ENCODE measurements at places on chromosomes 1 and 21. TPM values are rescaled to one million over a fixed set of nuclear protein-coding genes. Genes with fewer than 3 reads are reported as not detected.

Gene TFF1
- not detected for total RNA-seq

Gene LCE1E
- not detected for total RNA-seq

Gene KCNK2
- not detected for total RNA-seq

Gene TTC24
- total RNA-seq, result not detected

Gene PROX1
- total RNA-seq, result 3.8 TPM

Gene ORC1
- total RNA-seq, result 0.76 TPM

Gene WDR64
- total RNA-seq, result not detected

Gene CRNN
- total RNA-seq, result 0.28 TPM

Gene DHDDS
- total RNA-seq, result 42.6 TPM

Gene CD164L2
- not detected for total RNA-seq

Gene DMRTA2
- not detected for total RNA-seq

Gene CELSR2
- total RNA-seq, result 8.7 TPM

- DNase-seq, result no peak
These were observed 5.1 kb downstream of the FOXD2 start for GRCh38 chr1:47442842-47443529.

DNA sequence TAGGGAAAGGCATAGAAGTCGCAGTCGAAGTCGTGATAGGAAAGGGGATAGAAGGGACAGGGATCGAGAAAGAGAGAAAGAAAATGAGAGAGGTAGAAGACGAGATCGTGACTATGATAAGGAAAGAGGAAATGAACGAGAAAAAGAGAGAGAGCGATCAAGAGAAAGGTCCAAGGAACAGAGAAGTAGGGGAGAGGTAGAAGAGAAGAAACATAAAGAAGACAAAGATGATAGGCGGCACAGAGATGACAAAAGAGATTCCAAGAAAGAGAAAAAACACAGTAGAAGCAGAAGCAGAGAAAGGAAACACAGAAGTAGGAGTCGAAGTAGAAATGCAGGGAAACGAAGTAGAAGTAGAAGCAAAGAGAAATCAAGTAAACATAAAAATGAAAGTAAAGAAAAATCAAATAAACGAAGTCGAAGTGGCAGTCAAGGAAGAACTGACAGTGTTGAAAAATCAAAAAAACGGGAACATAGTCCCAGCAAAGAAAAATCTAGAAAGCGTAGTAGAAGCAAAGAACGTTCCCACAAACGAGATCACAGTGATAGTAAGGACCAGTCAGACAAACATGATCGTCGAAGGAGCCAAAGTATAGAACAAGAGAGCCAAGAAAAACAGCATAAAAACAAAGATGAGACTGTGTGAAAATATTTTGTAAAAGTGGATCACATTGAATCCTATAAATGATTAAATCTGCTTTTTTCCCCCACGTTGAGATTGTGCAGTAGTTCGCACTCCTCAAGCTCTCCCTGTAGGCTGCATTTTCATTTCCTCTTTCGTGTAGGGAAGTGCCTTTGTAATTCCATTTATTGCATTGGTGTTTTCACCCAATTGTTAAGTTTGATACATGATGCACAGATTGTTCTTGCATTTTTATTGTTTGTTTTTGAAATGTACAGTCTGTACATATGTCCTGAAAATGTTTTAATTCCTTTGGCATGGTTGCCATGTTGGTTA lies 7.5 kb downstream of the PRPF38B start:
- DNase-seq, result no peak

GRCh38 chr1:13929313-13929712 lies 229.3 kb downstream of the PRDM2 start:
- DNase-seq, result no peak

DNA sequence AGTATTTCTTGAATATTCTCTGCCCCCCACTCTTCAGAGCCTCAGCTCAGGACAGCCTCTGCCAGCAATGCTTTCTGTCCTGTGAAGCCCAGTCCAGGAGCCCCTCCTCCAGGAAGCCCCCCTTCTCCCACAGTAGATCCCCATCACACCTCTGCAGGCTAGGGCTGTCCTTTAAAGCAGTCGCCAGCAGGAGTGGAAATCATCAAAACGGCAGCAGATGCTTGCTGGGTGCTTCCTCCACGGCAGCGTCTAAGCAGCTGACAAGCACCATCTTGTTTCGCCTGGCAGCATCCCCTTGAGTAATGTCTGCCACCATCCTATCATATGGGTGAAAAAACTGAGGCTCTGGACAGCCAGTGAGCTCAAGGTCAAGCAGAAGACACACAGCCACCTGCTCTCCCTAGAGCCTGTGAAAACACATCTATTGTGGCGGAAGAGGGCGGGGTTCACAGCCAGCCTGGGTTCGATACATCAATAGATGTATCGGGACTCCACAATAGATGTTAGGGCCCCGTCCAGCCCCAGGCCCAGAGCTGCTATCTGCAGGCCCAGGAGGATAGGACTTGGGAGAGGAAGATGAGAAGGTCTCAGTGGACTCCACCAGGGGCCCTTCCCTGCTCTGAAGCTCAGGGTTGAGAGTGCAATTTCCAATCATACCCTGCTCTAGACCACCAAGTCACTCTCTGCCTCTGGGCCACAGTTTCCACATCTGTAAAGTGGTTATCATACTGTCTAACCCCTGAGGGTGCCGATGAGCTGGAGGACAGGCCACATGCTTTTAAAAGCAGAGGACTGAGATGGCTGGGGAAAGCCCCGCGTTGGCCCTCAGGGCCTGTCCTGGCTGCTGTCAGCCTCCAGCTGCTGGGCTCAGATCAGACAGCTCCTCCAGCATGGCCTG lies 17.5 kb downstream of the RUNX3 start:
- DNase-seq, result no peak

DNA sequence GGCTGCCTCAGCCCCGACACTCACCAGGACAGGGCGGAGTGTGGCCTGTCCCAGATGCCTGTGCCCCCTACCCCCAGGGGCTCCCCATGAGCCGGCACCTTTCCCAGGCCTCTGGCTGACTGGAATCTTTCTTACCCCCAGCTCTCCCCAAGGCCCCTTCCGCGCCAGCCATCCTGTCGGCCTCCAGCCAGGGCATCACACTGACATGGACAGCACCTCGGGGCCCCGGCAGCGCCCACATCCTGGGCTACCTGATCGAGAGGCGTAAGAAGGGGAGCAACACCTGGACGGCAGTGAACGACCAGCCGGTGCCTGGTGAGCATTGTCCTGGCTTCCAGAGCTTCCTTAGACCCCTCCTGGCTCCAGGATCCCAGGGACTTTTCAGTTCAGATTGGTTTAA lies 26.5 kb downstream of the IGFN1 start:
- DNase-seq, result no peak

DNA sequence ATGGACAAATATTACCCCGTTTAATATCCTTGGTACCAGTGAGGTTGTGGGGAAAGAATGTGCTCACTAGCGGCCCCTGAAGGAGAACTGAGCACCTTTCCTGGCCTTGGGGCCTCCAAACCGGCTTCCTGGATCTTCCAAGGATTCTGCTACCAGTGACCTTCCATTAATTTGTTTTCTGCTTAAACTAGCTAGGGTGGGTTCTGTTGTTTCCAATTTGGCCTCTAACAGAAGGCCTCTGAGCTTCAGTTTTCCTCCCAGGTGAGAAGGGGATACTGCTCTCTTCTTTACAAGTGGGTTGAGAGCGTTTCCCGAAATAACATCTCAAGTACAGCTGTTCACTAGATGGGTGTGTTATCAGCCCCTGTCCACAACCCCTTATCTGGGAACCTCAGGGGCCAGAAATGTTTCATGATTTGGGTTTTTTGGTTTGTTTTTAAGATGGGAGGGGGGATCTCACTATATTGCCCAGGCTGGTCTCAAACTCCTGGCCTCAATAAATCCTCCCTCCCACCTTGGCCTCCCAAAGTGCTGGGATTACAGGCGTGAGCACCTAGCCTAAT lies 16.9 kb upstream of the IFNGR2 start:
- no peak for DNase-seq

GRCh38 chr1:28314547-28314941 lies 14.3 kb upstream of the MED18 start:
- DNase-seq, result no peak

GRCh38 chr1:182653986-182654385 lies 30.4 kb downstream of the RGS8 start:
- DNase-seq, result no peak

GRCh38 chr1:185720633-185721272 lies 13.4 kb upstream of the HMCN1 start:
- DNase-seq, result no peak

GRCh38 chr1:15758343-15758931 lies at the start of gene FBLIM1:
Gene FBLIM1 (plus strand): TSS chr1:15758795. CDS start chr1:15764984, 6,189 bp downstream.
- peak; percentile 42 for DNase-seq

GRCh38 chr1:27299385-27300271 lies 22.3 kb upstream of the TMEM222 start:
- peak; percentile 86 for DNase-seq

- DNase-seq, result no peak
These were observed 799.5 kb downstream of the LTN1 start for GRCh38 chr21:28193189-28193588.

DNA sequence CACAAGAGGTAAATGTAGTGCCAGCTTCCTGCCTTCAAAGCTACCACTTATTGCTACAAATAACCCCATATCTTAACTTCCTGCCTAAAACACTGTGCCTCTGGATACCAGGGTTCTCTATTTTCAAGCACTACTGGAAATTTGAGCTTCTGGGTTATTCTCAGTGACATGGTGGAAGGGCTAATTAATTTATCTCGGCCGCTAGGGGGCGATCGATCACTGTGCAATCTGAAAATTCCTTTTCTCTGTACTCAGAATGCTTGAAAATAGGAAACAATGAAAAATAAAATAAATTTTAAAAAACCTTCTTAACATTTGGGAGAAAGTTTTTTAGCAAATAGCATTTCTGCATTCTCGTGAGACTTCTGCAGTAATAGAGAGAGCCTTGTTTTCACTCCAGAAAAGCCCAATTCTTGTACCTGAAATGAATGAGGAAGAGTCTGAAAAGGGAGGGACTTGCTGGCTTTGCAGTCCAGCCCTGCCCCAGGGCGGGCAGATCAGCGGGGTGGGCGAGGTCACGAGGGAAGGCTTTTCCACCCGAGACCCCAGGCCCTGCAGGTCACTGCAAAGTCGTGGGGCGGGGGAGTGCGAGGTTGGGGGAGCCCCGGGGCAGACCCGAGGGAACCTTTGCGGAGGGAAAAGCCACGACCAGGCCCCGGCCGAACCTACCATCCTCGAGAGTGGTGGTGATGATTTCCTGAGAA lies 276.7 kb downstream of the PCP4 start:
- peak; percentile 20 for DNase-seq

- DNase-seq, result no peak
These were observed 556 bp upstream of the RYR2 start for GRCh38 chr1:237041461-237041794.

DNA sequence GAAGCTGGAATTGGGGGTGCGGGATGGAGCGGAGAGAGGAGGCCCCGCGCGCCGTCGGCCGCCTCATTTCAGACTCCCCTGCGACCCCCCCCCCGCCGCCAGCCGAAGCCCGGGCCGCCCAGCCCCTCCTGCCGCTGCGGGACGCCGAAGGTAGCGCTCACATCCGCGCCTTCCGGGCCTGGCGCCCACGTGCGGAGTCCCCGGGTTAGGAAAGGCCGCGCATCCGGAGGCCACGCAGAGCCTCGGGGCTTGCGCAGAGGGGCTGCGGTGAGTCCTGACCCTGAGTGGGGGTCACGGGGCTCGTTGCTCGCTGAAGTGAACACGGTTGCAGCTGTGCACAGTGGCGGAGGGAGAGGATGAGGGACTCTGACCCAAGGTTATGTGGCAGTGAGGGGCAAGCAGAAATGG lies 552 bp upstream of the ZNF496 start:
- DNase-seq, result peak; percentile 41

- DNase-seq, result no peak
These were observed 4.0 kb upstream of the BRWD1 start for GRCh38 chr21:39317134-39318090.

DNA sequence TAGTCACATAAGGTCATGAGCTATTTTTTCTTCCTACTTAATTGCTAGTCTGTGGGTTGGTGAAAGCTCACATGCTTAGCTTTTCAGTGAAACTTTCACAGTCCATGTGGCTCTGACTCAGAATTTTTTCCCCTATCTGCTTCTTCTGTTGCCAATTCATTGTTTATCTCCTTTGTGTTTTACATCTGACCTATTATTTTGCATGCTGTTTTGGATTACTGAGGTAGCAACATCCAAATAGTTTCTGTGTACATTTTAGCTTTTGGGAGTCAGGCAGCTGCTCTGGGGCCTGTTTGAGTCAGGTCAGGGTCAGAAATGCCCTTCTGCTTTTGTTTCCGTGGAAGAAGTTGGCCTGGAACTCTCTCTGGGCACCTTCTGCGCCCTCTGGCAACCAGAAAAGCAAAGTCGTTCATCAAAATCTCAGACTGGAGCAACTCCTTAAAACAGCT lies 40.0 kb downstream of the ROR1 start:
- DNase-seq, result peak; percentile 52

- no peak for DNase-seq
These were observed 7.4 kb upstream of the RGS13 start for GRCh38 chr1:192628396-192629057.

DNA sequence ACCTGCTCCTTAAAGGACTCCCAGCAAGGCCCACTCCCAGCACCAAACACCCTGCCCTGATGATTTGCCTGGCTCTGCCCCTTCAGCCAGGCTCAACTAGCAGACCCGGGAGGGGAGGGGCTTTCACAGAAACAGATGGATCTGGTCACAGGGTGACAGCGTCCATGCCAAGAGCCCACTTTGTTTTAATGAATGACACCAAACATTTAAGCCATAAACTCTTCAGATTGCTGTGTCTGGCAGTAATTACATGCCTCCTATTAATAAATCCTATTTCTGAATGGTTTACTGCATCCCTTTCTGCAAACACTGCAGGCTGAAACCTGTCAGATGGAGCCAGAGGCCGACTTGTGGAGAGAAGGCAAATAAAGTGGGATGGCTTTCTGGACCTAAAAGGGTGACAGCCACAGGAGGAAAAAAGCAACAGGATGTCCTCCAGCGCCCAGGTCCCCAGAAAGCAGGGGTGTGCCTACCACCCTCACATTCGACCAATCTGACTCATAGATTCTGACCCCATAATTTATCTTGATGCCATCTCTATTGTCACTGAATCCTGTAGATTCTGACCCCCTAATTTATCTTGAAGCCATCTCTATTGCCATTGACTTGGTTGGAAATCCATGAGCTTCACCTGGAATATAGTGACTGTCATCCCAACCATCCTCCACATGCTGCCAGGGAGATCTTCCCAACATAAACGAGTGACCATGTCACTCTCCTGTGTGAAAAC lies 200.9 kb downstream of the PLPP3 start:
- peak; percentile 29 for DNase-seq

GRCh38 chr1:43276673-43277072 lies 6.9 kb downstream of the TMEM125 start:
- peak; percentile 7 for DNase-seq

GRCh38 chr1:43870306-43870705 lies 63.3 kb upstream of the ARTN start:
- no peak for DNase-seq

- DNase-seq, result no peak
These were observed 73.7 kb upstream of the FGGY start for GRCh38 chr1:59223198-59223597.

- DNase-seq, result no peak
These were observed 33.6 kb downstream of the NUP133 start for GRCh38 chr1:229474509-229474908.

DNA sequence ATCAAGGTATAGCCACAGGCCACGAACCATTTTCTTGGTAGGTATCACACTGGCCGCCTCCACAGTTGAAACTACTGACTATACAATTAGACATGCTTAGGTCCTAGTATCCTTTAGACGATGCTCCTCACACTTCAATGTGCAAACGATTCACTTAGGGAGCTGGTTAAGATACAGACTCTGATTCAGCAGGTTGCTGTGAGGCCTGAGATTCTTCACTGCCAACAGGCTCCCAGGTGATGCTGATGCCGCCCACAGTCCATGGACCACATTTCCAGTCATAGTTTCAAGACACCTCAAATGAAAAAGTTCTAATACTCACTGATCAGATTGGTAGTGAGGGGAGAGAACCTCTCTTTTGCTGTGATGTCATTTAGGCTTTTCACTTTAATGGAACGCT lies 6.8 kb downstream of the ATP5PO start:
- DNase-seq, result no peak

GRCh38 chr21:35635261-35635660 lies 425.1 kb downstream of the SETD4 start:
- DNase-seq, result no peak

Measured in uterus (tissue), 4 donors.